NCI-H1105 (cell line): ENCODE measurements at places on chromosomes 5 and 9.

DNA sequence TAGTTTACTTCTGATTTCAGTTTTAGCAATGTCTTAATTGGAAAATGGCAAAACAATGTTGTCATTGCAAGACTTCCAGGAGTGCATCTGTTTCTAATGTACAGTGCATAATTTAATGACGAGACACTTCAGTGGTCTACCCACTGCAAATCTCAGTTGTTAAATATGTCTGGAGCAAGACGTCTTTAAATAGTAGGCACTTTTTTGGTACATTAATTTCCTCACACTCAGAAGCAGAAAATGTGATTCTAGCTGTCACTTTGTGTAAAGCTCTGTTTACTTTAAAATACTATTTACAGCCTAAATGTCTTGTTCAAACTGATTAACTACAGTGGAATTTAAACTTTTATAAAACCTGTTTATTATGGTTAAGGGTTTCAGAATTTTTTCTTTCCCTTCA, 815.5 kb downstream of the TLE1 start:
- DNase-seq = no peak

- DNase-seq = no peak
Observed at GRCh38 chr9:95073918-95074317, 243.6 kb downstream of the FANCC start.

DNA sequence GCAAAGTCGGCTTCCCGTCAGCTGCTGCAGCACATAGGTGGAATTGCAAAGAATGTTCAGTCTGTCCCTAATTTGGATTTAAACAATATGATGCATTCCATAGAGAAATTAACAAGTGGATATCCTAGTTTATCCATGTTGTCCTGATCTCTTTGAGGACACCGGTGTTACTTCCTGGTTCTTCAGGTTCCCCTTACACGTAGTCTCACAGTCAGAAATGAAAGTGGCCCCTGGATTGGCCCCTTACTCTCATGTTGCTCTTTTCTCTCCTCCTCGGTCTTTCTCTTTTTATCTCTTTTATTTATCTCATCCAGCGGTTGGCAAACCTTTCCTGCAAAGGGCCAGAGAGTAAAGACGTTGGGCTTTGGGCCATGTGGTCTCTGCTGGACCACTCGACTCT, 265.1 kb downstream of the GAS1 start:
- DNase-seq = no peak

DNA sequence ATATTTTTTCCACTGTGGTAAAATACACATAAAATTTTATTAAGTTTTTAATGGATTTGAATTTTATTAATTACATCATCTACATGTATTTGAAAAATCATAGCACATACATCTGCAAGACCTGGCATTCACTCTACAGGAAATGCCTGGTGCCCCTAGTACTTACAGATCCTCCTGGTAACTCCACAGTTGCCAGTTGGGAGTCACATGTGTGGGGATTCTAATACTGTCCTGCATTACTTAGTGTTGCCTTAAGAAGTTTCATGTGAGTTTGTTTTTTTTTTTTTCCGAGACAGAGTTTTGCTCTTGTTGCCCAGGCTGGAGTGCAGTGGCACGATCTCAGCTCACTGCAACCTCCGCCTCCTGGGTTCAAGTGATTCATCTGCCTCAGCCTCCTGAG, 18.1 kb downstream of the KDM3B start:
- no peak for DNase-seq

- no peak for DNase-seq
Observed at GRCh38 chr5:158845941-158846340, 253.8 kb downstream of the EBF1 start.

DNA sequence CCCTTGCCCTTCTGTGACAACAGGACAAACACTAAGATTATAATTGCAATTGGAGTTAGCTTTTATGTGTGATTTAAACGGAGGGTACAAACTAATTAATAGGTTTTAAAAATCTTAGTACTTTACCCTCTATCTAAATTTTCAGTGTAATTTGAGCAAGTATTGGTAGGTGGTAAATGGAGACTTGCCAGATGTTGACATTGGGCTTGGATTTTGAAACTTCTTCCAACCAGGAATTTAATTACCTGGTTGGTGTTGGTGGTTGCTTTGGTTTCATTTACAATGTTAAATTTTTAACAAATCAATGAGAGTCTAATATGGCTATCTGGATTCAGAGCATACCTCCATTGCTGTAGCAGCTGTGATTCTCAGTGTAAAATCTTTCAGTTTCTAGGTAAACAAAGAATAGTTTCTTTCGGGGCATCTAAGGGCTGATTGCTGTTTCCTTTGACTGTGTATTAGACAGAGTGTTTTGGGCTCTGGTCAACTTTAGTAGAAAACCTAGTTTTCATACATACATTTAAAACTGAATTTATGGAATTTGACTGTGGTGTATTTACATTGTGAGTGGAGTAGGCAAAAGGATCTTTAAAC, 1.9 kb downstream of the DAPK1 start:
- DNase-seq = no peak

DNA sequence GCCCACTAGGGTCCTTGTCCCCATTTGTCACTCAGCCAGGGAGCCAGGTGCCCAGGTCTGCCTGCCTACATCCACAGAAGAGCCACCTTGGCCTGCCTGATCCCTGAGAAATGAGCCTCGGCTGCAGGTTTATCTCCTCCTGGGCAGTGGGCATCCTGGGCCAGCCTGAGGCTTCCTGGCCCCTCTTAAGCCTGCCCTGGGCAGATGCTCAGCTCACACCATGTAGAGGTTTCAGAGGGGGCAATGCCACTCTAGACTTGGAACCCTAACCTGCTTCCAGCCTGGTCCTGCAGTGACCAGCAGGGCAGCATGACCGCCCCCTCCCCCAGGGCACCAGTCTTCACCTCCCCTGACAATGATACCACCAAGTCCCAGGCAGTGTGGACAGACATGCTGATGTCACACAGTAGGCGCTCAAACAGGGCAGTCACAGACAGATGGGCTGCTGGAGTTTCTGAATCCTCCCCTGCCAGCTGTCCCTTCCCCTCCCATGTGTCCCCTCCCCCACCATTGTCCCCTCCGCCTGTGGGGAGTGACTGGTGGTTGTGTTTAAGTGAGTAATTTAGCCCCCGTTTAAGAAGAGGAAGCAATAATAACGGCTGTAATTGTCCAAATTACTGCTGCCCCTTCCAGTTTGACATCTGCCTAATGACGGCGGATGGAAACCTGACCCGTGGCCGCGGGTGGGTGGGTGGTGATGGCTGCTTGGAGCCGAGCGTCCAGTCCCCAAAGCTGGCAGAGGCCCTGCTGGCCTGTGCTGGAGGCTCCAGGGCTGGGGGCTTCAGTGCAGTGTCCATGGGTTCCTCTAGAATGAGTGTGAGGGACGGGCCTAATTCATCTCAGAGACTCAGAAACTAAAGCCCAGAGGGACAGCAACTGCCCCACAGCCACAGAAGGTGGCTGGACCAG, 147.7 kb downstream of the BARX1 start:
- DNase-seq = peak; percentile 51

DNA sequence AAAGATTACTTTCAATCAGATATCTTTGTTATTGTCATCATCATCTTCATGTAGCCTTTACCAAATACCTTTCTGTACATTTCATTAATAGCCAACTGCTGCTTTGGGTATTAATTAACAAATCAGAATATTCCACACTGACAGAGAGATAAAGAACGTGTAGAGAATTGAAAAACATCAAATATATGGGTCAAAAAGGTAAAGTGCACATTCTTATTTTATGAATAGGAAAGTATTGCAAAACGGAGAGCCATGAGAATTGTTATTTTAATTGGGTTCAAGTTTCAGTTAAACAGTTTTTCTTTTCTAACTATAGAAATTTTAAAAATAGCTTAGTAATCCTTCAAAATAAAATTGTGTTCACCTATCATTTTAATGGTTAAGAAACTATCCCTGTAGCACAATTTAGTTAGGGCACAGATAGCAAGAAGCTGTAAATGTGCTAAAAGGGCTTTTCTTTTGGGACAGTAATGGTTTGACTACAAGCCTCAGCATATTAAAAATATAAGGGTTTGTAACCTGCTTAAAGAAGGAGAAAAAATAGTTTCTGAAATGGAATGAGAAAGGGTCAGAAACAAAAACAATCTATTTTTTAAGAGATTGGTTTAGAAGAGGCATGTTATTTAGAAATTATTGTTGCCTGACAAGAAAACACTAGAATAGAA, 62.9 kb downstream of the PDE4D start:
- DNase-seq = no peak

DNA sequence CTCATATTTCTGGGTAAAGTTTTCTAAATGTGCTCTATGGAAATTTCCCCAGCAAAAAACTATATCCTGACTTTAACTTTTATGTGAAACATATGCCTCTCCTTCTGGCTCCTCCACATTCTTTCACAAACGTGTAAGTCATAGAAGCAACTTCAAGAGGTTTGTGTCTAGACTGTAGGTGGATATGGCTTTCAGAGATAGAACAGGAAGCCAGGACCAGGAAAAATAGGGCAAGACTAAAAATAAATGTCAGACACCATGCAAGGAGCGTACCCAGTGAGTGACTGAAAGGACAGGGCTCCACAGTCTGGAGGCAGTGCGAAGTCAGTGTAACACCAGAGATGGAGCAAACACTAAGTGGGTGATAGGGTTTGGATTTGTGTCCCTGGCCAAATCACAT, 240.7 kb downstream of the COX7C start:
- DNase-seq = no peak
